ENCODE measurements at places on chromosomes 3 and 15. TPM values are rescaled to one million over a fixed set of nuclear protein-coding genes. Genes with fewer than 3 reads are reported as not detected.

The IL17RB gene
- 0.94 TPM for total RNA-seq

The ZBTB47 gene
- total RNA-seq: 5.4 TPM

The PODXL2 gene
- total RNA-seq: 8.3 TPM

The SAMMSON gene
- not detected for total RNA-seq

The SLITRK3 gene
- total RNA-seq: not detected

The SH2D7 gene
- total RNA-seq: not detected

The HCN4 gene
- total RNA-seq: 0.22 TPM

The SPINK8 gene
- not detected for total RNA-seq

The DENND4A gene
- total RNA-seq: 6.1 TPM

The TM4SF4 gene
- 30.7 TPM for total RNA-seq

The UBR1 gene
- total RNA-seq: 5.4 TPM

The TNK2 gene
- 17.7 TPM for total RNA-seq

The TGM4 gene
- total RNA-seq: 0.08 TPM

The SLC22A14 gene
- not detected for total RNA-seq

The ISL2 gene
- 5.1 TPM for total RNA-seq

The UQCRC1 gene
- 173 TPM for total RNA-seq

The XCR1 gene
- total RNA-seq: not detected

The RETNLB gene
- total RNA-seq: not detected

The GPR27 gene
- 3.3 TPM for total RNA-seq

The EIF4E3 gene
- total RNA-seq: 3.0 TPM

The LPCAT4 gene
- 64.5 TPM for total RNA-seq

The DLL4 gene
- total RNA-seq: 0.62 TPM

The GRK7 gene
- not detected for total RNA-seq

Data from A549 treated with CpdA at 1 μM for 4 hours (cell line).